ENCODE measurements at places on chromosomes 5 and 9.

GRCh38 chr5:143506836-143507552, 103.5 kb upstream of the NR3C1 start:
- DNase-seq: no peak

DNA sequence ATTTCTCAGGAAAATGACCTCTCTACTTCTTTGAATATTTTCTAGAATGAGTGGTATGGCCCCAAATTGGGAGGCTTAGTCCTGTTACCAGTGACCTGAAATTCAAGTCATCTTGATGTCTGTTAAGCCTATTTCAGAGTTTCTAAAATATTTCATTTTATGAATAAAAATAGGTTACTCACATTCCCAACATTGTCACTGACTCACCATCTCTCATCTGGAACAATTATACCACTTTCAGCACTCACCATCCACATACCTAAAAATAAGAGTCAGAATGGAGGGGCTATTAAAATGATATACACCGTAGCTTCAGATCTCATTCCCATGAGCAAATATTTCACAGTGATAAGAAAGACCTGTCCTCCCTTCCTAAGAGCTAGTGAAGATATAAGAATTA, 71.8 kb downstream of the KIAA1958 start:
- DNase-seq: no peak

DNA sequence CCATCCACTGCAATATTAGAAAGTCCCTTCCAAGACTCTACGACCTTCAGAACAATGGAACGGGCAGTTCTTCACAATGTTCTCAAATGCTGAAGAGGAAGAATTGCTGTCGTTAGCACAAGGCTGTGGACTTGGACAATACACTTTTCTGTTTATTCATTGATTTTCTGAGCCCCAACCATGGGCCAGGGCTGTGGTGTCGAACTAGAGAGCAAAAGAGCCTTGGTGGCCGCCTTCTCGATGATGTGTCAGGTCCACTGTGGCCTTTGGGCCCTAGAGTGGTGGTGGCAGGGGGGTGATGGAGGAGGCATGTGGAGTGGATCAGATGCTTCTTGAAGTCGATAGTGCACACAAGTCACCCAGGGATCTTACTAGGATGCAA, 18.5 kb upstream of the KIF12 start:
- no peak for DNase-seq

GRCh38 chr9:137671721-137672120, 52.9 kb downstream of the EHMT1 start:
- DNase-seq: no peak

DNA sequence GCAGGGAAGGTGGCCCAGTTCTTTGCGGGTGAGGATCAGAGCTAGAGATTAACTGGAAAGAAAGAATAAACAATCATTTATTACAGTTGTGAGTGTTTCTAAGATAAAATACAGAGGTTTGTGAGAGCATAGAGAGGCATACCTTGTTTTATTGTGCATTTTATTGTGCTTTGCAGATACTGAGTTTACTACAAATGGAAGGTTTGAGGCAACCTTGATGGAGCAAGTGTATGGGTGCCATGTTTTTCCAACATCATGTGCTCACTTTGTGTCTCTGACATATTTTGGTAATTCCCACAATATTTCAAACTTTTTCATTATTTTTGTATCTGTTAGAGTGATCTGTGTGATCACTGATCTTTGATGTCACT, 715 bp upstream of the C5orf34 start:
- DNase-seq: no peak

- DNase-seq: no peak
These were observed 502.1 kb downstream of the DMAC1 start for GRCh38 chr9:7297521-7297920.

DNA sequence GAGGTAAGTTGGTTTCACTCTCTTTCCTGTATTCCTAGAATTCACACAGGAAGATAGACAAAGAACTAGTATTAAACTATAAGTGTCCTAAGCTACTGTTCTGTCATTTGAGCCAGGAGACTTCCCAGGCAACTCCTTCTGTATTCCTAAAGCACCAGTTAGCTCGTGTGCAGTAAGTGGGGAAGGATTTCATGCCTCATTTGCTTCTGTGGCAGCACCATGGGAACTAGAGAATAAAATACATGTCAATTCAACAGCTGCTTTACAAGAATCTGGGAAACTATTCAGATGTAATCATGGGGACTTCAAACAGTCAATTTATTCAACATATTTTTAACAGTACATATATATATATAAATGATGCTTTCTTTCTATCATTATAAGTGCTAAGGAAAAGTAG, 762.3 kb downstream of the PRELID2 start:
- no peak for DNase-seq

GRCh38 chr9:126301985-126302603, 24.5 kb upstream of the MVB12B start:
- DNase-seq: peak; percentile 42

DNA sequence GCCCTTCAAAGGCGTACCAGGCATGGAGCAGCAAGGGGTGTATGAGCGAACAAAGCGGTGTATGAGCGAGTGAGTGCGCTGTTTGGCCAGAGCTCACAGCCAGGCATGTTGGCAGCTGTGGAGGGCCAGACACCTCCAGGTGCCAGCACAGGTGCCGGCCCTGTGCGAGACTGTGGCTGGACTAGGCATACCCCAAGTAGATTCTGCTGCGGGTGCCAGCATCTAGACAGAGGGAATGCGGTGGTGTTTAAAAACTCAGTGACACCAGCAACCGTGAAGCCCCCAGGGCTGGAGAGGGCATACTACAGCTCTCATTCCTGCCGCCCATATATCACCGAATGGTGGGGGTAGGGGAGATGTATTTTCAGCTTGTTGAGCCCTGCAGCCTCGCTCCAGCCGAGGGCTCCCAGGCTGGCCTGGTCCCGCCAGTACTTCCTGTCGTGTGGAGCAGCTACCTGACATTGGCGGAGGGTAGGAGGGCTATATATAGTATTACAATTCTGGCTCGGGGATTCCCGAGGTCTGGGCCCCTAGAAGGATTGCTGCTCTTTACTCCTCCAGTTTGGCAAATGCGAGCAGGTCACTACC, 1829.6 kb upstream of the NUDT12 start:
- no peak for DNase-seq

GRCh38 chr9:69380301-69380700, 55.3 kb downstream of the ENTREP1 start:
- DNase-seq: no peak

DNA sequence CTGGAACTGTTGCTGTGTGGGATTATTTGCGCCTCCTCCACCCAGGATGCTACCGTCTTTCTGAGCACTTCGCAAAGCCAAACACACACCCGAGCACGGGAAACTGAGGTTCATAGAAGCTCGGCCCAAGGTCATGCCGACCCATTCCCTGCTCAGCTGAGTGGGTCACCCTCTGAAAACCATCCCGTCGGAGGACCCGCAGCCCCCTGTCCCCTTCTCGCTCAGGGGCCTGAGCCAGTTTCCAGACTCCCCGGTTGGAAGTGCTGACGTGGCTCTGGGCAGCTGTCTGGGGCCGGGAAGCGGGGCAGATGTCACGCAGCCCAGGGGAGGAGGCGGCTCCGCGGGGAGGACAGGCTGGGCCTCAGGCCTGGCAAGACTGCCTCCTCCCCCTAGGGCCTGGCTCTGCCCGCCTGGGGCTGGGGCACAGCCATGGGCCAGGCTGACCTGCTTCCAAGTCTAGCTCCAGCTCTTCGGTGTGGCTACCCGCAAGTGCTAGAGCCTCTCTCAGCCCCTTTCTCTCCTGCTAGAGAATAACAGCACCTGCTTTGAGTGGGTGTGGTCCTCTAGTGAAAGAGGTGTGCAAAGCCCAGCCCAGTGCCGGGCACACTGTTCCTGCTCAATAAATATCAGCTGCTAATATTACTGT, 9.9 kb upstream of the CXXC5 start:
- no peak for DNase-seq

DNA sequence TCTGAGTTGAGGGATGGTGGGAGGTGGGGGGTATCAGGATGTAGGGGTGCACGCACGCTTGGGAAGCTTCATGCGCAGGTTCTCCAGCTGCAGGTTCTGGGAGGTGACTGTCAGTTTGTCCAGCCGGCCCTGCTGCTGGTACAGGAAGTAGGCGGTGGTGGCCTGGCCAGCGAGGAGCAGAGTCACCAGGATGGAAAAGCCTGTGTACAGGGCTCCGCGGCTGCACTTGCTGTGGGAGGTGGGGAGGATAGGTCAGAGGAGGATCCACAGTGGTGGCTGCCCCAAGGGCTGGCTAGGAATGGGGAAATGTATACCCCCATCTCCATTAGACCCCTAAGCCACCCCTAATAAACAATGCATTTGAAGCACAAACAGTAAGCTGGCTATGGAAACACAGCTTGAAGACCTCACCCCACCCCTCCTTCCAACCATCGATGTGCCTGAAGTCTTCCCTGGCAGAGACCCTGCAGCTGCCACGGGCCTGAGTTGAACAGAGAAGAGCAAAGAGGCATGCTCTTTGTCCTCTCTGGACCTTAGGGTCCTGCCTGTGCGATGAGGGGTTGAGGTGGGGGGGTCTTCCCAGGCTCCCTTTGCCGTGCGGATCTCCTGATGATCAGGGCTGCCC, 5.5 kb downstream of the CD74 start:
- no peak for DNase-seq

DNA sequence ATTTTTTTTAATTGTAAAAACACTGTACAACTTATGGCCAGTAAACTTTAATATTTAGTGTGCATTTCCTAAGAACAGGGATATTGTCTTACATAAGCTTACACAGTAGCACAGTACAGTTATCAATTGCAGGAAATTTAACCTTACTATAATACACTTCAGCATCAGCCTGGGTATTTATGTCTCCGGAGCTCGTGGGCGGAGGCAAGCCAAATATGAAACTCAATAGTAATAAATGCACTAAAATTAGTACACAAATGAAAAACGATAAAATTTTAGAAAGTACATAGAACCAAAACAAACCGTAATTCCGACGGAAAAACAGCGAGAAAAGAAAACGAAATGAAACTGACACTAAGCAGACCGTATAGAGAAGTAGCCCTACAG, 91.2 kb downstream of the ANXA2R start:
- DNase-seq: peak; percentile 67

GRCh38 chr5:8600843-8601242, 731.9 kb downstream of the MTRR start:
- no peak for DNase-seq

- no peak for DNase-seq
These were observed 41.9 kb downstream of the TEK start for GRCh38 chr9:27150746-27151406.

DNA sequence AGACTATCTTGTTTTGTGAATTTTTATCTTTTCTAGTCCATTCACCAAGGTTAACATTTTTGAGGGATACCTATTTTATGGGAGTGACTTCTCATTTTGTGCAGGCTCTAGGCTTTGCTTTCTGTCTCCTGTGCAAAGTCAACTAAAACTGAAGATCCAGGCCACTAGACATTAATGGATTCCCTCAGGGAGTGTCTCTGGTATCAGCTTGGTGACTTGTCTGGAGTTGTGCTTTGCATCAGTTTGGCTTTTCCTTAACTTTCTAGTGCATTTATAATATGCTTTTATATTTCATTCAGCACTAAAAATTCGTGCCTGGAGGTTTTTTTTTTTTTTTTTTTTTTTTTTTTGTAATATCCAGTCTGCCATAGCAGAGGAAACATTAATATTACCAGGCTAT, 144.2 kb downstream of the YIPF5 start:
- DNase-seq: no peak

DNA sequence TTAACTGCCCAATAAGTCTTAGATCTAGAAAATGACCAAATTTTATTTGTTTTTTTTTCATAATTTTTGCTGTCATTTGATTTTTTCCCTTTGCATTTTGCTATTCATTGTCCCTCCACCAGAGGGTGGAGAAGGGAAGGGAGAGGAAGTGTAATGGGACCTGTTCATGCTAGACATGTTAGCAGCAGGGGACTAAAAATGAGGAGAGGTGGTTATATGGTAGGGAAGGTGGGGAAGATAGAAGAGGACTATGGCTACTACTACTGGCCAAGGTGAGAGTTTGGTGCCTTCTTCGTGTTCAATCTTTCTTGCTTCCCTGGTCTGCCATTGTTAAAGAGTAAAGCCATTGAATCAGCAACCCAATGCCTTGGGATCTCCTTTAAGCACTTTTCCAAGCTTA, 6.4 kb downstream of the GRIA1 start:
- no peak for DNase-seq

DNA sequence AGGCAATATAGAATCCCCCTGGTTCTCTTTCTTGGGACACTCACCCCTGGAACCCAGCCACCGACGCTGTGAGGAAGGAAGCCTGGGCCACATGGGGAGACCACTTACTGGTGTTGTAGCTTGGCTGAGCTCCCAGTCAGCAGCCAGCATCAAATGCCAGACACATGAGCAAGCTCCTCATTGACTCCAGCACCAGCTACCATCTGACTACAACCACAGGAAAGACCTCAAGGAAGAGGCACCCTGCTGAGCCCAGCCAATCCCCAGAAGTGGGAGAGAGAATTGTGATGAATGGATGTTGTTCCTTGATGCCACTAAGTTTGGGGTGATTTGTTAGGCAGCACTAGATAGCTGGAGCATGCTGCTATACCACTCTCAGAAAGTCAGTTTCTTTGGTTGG, 36.0 kb downstream of the BNIP1 start:
- DNase-seq: no peak

- no peak for DNase-seq
These were observed 30.0 kb downstream of the ADRB2 start for GRCh38 chr5:148856424-148856823.

GRCh38 chr9:96688745-96689464, 33.8 kb upstream of the PRXL2C start:
- no peak for DNase-seq

DNA sequence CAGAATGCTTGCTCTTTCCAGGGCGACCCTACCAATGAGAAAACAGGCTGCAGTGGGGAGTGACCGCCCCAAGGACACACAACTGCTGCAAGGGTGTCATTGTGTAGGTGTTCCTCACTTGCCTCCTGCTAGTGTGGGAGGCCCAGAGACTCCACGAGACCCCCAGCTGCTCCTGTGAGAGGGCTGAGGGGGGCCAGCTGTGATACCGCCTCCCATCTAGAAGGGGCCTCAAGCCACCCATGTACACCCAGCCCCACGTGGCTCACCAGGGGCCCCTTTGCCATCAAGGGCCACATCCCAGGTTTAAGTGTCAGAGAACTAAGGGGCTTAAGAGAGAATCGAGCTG, 1.3 kb upstream of the ASS1 start:
- no peak for DNase-seq

All from activated naive CD4-positive, alpha-beta T cell treated with Interleukin-2 at 50 U/mL for 16 hours (primary cell).